ENCODE measurements at places on chromosomes 2 and 18.

- no peak for DNase-seq
Measured at GRCh38 chr2:12177455-12178288, 431.2 kb downstream of the LPIN1 start.

DNA sequence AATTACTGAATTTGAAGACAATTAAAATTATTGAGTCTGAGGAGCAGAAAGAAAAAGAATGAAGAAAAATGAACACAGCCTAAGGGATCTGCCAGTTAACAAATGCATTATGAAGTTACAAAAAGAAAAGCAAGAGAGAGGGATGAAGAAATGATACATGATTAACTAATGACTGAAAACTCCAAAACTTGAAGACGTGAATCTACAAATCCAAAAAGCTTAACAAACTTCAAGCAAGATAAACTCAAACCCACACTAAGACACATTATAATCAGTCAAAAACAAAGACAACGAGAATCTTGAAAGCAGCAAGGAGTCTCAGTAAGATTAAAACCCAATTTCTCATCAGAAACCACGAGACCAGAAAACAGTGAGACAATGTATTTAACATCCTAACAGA is 15.6 kb downstream of the RPRD1A start:
- no peak for DNase-seq

DNA sequence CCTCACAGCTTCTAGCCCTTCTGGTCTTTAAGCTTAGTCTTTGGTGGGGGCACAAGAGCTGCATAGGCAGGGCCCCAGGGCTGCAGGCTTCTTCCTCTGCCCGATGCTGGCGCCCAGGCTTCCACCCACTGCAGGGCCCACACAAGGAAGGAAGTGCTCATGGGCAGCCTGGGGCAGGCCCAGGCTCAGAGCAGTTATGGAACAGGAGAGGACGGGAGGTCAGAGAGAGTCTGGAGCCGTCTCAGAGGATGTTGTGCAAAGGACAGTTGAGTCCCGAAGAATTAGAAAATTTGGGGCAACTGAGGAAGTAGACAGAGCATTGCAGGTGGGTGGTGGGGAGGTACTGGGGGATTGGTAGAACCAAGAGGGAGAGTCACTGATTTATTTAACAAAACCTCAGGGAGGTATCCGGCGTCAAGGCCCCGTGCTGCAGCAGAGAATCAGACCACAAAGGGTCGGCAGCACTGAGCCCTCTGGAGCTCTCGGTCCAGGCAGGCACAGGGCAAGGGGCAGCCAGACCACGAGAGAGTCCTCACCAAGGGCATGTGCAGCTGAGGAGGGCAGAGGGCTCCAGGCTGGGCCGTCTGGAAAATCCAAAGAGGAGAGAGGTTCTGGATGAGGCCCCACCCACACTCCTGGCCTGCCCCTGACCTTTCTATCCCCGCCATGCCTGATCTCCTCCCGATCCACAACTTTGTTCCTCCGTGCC is 110.8 kb upstream of the GLI2 start:
- no peak for DNase-seq

- no peak for DNase-seq
Measured at GRCh38 chr18:2874765-2875164, 28.0 kb downstream of the EMILIN2 start.

DNA sequence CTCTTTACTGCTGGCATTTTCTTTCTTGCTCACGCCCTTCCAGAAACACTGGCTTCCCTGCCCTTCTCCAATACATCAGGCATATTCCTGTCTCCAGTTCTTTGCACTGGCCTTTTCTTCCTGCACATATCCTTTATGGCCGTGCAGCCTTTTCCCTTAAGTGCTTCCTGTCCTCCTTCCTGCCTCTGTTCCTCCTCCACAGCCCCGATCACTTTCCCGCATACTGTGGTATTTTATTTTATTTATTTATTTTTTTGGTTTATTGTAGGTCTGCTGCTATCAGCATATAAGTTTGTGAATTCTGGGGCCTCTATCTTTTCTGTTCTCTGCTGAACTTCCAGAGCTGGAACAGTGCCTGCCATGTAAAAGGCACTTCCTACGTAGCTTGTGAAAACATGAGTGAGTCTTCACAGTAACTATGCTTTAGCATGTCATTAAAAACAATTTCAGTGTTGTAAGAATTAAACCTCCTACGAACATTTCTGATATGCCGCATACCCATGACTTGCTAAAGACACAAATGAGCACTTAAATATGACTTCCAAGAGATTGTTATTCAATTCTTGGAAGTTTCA is 289.1 kb downstream of the TRIB2 start:
- no peak for DNase-seq
